ENCODE measurements at places on chromosomes 12 and 14.

DNA sequence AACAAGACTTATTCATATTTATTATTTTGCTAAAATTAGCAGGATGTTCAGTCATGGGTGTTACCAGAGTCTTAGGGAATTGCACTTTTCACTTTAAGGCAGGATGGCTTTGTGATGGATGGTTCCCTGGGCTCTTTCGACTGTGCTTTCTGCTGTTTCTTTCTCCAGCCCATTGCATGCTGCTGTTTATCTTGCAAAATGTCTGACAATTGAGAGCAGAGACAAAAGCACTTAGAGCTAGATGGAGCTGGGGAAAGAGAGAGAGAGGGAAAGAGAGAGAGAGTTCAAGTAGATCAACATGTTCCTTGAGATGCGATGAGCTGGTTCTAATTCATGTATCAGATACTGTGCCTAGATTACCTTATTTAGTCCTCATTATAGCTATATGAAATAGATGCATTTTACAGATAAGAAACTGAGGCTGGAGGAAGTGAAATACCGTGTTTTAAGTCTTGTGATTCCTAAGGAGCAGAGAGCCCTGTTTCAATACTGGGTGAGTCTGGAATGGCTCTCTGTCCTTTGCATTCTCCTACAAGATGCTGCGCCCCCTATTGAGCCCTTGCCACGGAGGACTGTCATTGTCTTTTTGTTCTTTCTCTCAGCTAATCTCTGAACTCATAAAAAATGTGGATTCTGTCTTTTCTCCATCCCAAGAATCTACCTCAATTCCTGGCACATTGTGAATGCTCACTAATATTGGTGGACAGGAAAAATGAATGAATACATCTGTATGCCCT is 227.9 kb downstream of the ALG10B start:
- peak; percentile 8 for DNase-seq

DNA sequence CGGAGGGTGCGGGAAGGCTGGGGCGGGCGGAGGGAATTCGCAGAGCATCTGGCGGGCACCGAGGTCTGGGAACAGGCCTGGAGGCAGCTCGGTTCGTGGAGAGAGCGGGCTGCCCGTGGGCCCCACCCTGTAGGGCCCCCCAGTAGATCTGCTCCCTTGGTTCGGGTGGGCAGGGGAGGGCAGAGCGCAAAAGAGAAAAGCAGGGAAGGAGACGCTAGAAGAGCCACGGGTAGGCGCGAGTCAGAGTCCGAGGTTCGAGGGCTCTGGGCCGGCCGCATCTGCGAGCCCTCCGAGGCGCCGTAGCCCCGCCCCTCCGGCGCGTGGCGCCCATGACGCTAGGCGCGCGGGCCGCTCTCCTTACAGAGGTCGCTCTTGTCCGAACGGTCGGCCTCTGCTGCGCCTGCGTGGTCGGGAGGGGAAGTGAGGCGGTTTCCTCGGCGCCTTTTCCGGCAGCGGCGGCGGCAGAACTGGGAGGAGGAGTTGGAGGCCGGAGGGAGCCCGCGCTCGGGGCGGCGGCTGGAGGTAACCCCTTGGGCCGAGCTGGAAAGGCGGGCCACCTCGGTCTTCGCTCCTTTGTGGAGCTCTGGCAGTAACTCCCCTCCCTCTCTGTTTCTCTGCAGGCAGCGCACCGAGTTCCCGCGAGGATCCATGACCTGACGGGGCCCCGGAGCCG is at the start of gene ARF6:
ARF6 (plus strand) TSS at position 447 of the 673 bp plus-strand sequence. CDS start 655 bp downstream, outside the sequence.
- DNase-seq, result peak; percentile 98

DNA sequence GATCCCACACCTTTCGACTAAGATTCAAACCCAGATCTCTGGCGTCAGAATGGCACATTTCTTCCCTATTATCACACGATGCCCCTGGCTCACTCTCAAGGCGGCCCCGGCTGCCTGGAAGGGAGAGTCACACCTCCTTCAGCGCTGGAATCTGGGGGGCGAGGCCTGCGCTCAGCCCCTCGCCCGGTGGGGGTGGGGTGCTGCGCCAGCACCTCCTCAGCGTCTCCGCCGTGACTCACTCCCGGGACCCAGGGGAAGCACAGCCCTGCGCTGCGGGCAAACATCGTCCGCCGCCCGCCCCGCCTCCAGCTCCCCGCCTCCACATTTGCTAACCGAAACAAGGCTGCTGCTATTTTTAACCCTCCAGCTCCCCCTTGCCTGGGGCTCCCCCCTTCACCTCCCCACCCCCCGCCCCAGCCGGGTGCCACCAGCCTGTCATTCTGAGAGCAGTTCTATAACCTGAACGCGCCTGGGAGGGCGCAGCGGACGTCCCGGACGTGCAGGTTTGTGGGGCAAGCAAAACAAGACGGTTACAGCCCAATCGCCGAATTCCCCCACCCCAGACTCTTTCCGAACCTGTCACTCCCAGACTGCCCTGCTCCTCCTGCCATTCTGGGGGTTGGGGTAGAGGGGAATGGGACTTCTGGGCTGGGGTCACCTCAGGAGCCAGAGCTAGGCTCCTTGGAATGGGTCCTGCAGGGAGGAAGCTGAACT is 6.7 kb downstream of the HDAC7 start:
- peak; percentile 81 for DNase-seq

GRCh38 chr12:87991483-87991882 is 37.7 kb downstream of the C12orf50 start:
- no peak for DNase-seq

DNA sequence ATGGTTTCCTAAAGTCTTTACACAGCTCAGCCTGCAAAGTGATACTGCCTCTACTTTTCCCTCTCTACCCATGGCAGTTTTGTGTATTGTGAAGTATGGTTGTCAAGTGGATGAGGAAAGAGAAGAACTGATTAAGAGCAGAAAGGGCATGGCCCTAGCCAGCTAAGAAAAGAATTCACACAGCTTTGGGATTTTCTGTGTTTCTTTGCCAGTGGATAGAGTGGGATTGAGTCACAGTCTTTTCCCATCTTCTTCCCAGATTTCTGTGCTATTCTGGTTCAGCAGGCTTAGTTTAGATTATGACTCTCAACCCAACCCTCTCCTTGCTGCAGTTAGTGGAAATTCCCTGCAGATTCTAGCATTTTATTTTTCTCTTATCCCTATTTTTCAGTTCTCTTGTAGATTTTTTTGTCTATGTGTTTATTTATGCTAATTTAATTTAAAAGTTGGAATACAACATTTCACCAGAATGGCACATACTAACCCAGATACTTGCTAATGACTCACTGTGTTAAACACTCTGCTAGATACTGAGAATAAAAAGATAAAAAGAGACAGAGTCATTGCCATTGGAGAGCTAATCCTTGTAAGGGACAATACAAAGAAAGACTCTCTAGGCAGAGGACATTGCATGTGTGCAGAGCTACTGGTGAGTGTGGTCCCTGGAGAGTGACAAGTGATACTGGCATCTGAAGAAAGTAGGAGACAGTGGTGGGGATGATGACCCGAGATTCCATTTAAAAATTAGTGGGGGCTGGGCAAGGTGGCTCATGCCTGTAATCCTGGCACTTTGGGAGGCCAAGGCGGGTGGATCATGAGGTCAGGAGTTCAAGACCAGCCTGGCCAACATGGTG is 106.3 kb downstream of the ST8SIA1 start:
- DNase-seq, result no peak

- DNase-seq, result no peak
Observed at GRCh38 chr12:69583203-69583602, 2.1 kb upstream of the CCT2 start.

DNA sequence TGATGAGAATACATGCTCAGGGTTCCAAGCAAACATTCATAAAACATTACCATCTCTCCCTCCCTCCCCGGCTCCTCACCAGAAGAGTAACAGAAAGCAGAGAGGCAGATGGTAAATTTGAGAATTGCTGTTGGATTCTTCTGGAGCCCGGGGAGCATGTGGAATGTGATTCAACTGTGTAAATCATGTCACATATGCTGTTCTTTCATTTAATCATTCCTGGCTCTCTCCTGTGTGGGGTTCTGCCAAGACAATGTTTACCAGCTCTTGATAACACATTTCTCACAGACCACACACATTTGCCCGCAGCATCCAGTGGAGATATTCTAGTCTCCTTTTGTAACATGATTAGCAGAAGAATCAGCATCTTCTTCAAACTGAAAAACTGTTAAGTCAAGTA is 23.4 kb upstream of the NR2C1 start:
- DNase-seq, result no peak

DNA sequence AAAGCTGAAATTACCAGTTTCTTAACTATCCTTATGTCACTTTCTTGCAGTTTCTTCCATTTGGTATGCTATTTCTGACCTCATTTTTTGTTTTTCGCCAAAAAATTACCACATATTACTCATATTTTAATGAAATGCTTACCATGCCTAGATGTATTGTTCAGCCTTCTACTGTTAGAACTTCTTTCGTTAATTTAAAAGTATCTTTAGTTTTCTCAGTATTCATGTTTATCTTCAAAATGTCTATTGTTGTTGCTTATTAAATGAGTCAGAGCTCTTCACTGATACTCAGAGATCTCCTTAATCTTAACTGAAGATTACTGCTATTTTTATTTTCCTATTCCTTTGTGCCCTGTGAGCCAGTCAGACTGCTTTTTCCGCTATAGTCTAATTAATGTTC is 20.5 kb downstream of the RAP1B start:
- DNase-seq, result no peak

GRCh38 chr14:56868660-56869059 is 58.4 kb upstream of the OTX2 start:
- no peak for DNase-seq

DNA sequence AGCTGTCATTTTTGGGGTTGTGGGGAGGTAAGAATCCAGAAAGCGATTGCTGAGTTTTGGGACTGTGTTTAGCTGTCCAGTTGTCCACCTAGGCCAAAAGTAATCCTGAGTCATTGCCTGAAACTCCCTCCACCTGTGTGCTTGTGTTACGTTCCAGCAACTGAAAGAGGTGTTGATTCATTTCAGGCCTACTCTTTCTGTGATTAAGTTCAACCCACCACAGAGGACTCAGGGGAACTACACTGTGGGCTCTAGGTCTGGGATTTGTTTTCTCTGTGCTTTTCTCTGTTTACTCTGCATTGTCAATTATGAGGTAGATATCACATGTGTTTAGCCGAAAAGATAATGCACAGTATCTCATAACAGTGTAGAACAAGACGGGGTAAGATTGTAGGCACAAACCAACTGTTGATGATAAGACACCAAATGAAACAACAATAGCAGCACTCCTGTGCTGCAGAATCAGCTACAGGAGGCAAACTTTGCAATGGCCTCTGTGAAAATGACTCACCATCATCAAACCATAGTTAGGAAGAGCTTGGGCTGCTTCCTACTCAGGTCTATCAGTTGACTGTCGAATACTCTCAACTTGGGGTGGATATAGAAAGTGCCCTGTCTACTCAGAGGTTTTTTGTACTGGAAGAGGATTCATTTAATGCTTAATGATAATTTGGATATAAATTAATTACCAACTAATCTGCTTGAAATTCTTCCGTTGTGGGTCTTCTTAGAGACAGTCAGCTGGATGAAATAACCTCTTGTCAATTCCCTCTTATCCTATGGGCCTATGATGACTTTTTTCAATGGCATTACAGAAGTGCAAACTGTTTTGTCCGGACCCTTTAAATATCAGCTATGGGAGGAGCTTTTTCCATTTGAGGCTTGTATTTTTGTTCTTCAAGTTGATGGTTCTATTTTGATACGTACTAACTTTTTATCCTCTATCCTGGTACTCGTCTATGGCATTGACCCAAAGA is 385.9 kb downstream of the BMP4 start:
- no peak for DNase-seq

GRCh38 chr12:15897433-15897832 is 13.7 kb upstream of the DERA start:
- no peak for DNase-seq

GRCh38 chr12:10867381-10867780 is 16.7 kb downstream of the PRH1 start:
- DNase-seq, result no peak

DNA sequence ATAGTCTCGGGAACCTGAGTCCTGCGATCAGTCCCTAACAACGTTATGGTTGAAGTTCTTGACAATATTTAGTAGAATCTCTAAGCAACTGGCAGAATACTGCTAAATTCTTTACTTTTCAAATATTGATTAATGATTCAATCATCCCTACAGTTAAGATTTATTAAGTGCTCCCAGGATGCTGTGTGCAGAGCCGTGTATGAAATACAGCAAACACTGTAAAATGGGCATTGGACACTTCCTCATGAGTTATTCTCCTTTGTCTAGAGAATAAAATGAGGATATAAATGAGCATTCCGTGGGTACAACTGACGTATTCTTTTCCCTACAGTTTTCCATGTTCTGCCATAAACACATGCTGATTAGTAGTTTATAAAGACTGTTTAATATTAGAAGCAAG is 372.4 kb downstream of the TMTC2 start:
- no peak for DNase-seq

DNA sequence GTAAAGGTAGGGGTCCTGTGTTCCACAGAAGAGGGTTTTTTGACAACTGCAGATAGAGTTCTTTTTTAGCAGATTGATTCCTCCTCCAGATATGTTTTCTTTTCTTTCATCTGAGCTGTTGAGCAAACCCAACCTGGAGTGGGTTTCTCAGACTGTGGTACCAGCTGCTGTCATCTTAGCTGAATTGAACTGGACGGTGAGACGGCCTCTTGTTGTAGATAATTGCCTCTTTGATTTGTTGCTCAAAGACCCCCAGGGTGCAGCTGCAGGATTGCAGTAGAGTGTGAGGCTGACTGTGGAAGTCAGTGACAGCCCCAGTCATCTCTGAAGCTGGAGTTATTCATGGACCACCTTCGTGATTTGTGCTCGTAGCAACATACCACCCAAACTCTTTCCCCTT is 317.7 kb downstream of the AACS start:
- DNase-seq, result no peak

DNA sequence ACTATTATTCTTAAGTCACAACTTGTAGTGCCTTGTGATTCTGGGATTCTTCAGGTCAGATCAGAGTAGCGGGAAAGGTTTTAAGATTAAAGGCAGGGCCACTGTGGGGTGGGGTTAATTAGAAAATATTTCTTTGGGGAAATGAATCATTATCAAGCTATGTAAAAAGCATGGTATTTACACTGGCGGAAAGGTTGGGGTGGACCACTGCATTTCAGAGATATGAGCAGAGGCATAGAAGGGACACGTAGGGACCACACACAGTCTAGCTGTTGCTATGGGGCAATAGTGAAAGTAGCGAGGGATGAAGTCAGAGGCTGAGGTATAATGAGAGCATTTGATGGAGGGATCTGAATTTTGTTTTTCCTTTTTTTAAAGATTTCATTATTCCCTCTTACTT is 31.7 kb upstream of the KCNH3 start:
- no peak for DNase-seq

DNA sequence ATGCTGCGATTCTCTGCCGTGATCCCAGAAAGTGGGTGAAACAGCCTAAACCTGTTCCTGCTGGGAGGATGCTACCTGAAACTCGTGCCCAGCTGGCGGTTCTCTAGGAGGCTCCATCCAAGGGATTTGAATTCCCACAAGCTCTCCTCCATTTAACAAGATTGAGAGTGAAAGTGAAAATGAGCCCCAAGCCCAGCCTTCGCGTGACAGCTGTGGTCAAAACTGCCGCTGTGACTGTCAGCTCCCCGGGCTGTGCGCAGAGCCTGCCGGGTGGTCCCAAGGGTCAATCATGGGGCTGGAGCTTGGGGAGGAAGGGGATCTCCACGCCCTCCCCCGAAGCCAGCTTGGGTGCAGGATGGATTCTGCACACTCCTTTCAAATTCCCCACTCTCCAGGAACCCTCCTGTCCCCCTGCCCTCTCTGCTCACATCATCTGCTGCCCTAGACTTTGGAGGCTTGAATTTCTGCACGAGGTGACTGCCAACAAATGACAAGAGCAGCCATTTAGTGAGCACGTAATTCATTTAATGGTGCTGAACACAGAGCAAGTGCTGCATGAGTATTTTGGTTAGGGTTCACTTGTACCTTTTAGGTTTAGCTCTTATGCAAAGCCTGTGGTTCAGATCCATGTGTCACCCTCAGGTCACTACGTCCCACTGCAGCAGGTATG is 5.3 kb downstream of the ASB2 start:
- DNase-seq, result no peak

GRCh38 chr12:68406134-68406576 is 74.0 kb upstream of the MDM1 start:
- DNase-seq, result no peak

Measured in nephron progenitor cell (in vitro differentiated cells).